ENCODE measurements at places on chromosomes 1 and 21.

- DNase-seq: no peak
These were observed 78.6 kb downstream of the RGS2 start for GRCh38 chr1:192887426-192887825.

- no peak for DNase-seq
These were observed 62.8 kb upstream of the BCL9 start for GRCh38 chr1:147478521-147478920.

DNA sequence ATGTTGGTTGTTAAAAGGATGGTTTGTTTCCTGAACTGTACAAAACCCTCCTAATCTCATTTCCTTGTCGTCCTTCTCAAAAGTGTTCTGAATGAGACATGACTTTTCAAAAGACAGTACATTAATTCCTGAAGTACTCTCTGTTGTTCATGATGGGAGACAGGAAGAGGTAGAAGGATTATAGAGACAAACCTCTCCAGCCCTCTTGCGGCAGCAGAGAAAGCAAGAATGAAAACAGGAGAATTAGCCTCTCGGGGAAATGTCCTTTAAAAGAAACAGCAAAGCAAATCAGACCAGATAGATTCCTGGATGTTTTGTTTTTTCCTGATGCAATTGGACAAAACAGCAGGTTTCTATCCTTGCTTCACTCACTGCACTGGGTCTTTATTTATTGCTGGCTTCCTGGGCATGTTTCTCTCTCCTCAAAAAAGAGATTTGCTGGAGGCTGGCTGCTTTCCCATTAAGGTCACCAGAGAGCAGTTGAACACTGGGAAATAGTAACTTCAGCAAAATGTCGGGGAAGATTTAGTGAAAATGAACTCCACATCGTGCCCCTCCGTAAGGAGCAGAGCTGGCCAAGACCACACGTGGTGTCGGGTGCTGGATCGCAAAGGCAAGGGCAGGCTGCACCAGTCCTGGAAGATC, 145.8 kb upstream of the SYT6 start:
- peak; percentile 28 for DNase-seq

DNA sequence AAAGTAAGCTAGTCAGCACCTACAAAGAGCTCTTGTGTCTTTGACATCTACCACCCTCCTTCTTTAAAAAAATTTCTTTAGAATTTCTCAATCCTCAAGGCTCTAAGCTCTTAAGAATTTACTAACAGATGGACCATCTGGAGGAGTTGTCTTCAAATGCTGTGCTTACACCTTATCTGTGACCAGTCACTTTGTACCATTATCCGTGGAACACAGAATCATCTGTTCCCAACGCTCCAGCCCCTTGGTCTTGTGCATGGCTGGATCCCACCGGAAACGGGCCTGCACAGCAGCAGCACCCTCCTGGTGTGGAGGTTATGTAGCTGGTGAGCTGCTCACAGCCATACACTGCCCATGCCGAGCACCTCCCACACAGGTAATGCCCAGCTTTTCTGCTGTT, 89.0 kb downstream of the TBX19 start:
- DNase-seq: no peak

DNA sequence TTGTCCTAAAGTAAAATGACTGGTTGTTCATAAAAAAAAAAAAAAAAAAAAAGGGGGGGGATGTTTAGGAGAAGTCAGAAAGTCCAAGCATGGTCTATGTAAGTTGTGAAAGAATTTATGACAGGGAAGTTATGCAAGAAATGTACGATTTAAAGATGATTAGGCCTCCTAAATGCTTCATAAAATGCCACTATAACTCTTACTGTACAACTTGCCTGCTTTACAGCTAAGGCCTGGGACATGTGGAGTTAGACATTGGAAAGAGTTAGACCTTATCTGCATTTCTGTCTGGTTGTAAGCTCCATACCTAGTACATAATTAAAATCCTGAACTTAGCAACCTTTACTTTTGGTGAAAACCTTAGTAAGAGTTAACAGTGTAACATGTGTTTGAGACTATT, 150.0 kb downstream of the TPR start:
- no peak for DNase-seq

GRCh38 chr1:56434025-56434424, 145.3 kb downstream of the PLPP3 start:
- no peak for DNase-seq

GRCh38 chr1:183180218-183180617, 5.8 kb upstream of the LAMC2 start:
- peak; percentile 56 for DNase-seq

- DNase-seq: no peak
These were observed 82.9 kb downstream of the PLPPR4 start for GRCh38 chr1:99347041-99347684.

Data from hepatic stellate cell (primary cell).